Smooth muscle cell of trachea (primary cell): ENCODE measurements at places on chromosomes 7 and 10. TPM values are rescaled to one million over a fixed set of nuclear protein-coding genes. Genes with fewer than 3 reads are reported as not detected.

The LIPJ gene
- 0.17 TPM in 1 of 2 replicates, not detected in the other for total RNA-seq

The ATG9B gene
- under 0.01 and 0.15 TPM in 2 replicates for total RNA-seq

The SPDYE1 gene
- not detected in 2 replicates for total RNA-seq

The PRSS37 gene
- not detected in 2 replicates for total RNA-seq

The NMT2 gene
- total RNA-seq = 36.4 and 36.7 TPM in 2 replicates
